ENCODE measurements at places on chromosomes 16 and 17. TPM values are rescaled to one million over a fixed set of nuclear protein-coding genes. Genes with fewer than 3 reads are reported as not detected.

- DNase-seq: no peak
Measured at GRCh38 chr16:17972460-17972943, 364.0 kb downstream of the NPIPA8 start.

- peak; percentile 85 for DNase-seq
Measured at GRCh38 chr17:48908853-48909394, 717 bp downstream of the UBE2Z start.

Gene CDRT15
- not detected for total RNA-seq

Gene SOX8
- total RNA-seq: under 0.01 TPM

Gene PRR35
- not detected for total RNA-seq
